NCI-H2171 treated with DMSO at 0.1 percent for 48 hours (cell line): ENCODE measurements at places on chromosomes 2 and 18.

DNA sequence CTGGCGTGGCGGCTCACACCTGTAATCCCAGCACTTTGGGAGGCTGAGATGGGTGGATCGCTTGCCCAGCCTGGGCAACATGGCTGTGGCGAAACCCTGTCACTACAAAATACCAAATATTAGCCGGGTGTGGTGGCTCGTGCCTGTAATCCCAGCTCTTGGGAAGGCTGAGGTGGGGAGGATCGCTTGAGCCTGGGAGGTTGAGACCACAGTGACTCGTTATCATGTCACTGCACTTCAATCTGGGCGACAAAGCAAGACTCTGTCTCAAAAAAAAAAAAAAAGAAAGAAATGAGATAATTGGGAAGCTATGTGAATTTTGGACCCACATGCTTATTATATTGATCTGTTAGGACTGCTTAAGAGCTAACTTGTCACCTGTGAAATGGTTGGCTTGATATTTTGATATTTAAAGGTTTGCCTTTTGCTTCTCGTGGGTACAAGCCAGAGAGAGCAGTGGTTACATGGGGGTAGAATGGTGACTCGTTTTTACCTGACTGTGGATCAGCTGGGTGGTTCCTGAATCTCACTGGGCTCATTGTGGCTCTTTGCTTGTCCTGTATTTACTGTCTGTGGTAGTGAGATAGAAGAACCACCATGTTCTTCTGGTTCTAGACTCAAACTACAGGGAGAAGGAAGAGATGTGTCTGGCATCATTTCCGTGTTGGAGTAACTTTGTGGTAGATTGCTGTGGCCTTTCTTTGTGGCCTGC lies 28.9 kb downstream of the ZNF532 start:
- no peak for DNase-seq

GRCh38 chr2:46498681-46499080 lies 19.3 kb downstream of the TMEM247 start:
- DNase-seq, result no peak

GRCh38 chr2:202679980-202680379 lies 45.2 kb downstream of the FAM117B start:
- DNase-seq, result no peak

- no peak for DNase-seq
These were observed 229.1 kb downstream of the RTP5 start for GRCh38 chr2:242098445-242099128.

- DNase-seq, result peak; percentile 96
These were observed 30.7 kb upstream of the KLHL14 start for GRCh38 chr18:32803568-32803967.

DNA sequence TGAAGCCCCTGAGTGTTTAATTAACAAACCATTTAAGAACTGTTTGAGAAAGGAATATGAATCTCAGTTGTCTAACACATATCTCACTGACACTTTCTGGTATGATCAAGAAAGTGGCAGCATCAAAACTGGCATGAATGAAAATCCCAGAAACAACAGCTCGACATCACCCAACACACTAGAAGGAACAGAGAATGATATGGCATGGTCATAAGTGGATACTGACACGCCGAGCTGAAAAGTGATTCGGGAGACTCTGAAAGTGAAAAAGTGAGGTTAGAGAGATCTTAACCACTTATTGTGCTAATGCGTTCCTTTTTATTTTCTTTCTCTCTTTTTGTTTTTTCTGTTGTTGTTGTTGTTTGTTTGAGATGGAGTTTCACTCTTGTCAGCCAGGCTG lies 37.9 kb downstream of the MRPL35 start:
- no peak for DNase-seq

DNA sequence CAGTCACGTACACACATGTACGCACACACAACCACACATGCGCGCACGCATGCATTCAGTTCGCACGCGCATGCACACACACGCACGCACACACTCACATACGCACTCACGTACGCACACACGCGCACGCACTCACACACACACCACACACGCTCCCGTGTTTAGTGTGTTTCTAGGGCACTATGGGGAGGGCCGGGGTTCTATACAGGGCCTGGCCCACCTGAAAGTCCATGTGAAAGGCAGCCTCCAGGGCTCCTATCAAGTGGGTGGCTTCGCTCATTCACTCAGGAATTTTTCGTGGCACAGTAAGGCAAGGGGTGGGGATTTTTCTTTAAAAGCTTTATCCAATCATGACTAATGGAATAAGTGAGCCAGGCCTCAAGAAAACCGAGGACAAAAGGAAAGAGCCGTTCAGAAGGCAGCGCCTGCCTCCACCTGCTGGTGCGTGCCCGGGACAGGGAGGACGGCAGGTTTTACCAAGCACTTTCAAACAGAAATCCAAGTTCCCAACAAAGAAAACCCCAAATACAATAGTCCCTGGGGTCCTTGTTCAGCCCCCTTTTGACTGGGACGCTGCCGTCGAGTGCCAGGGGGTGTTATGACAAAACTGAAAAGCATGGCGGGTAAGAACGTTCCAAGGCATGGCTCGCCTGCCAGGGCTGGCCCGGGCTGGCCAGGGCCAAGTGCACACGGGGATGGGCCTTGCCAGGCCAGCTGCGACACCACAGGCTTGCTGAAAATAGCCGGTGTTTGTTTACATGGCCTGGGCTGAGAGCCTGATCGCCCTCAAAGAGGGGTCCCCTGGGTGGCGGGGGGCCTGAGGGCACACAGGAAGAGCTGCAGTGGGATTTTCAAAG lies 110.0 kb downstream of the HDAC4 start:
- DNase-seq, result no peak
